Left lobe of liver (tissue), 2 donors: ENCODE measurements at places on chromosomes 11 and 22. TPM values are rescaled to one million over a fixed set of nuclear protein-coding genes. Genes with fewer than 3 reads are reported as not detected.

The NRXN2 gene
- total RNA-seq: 0.98 TPM

The OR8D1 gene
- not detected for total RNA-seq

The JAML gene
- 1.9 TPM for total RNA-seq

The ZP1 gene
- total RNA-seq: not detected

The IGSF22 gene
- total RNA-seq: 0.13 TPM

The TXNRD2 gene
- total RNA-seq: 44.6 TPM

The INPP5J gene
- 0.25 TPM for total RNA-seq
